Sigmoid colon (tissue), 7 donors: ENCODE measurements at places on chromosomes 12 and 14. TPM values are rescaled to one million over a fixed set of nuclear protein-coding genes. Genes with fewer than 3 reads are reported as not detected.

The TIMELESS gene
- 2.0 TPM for total RNA-seq

GRCh38 chr12:93226361-93226760, 151.4 kb upstream of the NUDT4 start:
- no peak for DNase-seq

The OR6C76 gene
- total RNA-seq: not detected

The KERA gene
- not detected for total RNA-seq

The LRTM2 gene
- total RNA-seq: not detected

GRCh38 chr12:45598761-45599160, 130.7 kb upstream of the ARID2 start:
- no peak for DNase-seq

DNA sequence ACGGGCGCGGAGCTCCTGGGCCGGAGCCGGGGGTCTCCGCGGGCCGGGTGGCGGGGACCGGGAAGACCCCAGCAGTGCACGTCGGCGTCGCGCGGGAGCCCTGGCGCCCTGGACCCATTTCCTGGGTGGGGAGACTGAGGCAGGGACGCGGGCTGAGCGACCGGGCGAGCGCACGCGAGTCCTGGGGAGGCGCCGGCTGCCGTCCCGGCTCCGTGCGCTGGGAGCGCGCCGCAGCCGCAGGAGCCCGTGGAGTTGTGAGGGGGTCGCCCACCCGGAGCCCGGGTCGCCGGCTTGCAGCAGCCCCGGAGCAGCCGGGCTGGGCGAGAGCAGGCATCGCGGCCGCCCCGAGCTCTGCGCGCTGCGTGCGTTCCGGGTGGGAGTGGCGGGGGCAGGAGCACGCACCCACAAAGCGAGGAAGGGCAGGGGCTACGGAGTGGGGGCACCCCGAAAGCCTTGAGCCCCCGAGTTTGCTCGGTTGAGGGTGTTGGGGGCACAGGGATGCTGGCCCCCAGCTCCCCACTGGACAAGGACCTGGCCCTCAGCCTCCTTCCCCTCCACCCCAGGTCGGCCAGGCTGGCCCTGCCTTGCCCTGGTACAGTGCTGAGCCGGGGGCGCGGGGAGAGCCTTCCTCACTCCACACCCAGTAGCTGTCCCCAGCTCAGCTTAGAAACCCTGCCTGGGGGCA, 620 bp downstream of the MMP17 start:
- no peak for DNase-seq

The IRAK3 gene
- total RNA-seq: 15.1 TPM

The TAMALIN gene
- total RNA-seq: 9.2 TPM

The LRRK2 gene
- total RNA-seq: 29.9 TPM

DNA sequence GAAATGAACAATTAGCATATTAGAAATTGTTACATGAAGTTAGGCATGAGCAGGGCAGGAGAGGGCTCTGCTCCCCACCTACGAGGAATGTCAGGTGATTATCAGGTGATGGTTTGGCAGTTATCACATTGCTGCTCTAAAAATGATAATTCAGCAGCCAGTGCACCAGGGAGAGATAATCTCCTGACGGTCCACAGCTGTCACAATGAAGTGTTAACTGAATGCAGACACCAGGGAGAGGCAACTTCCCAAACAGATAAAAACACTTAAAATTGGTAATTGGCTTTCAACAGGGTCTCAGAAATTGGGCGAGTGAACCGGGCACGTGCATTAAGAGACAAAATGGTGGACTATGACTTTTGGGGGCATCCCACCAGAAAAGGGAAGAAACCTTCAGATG, 176.0 kb downstream of the GRIP1 start:
- no peak for DNase-seq

The GLS2 gene
- 0.66 TPM for total RNA-seq

The IGF1 gene
- total RNA-seq: 15.6 TPM

The ACOT6 gene
- not detected for total RNA-seq

GRCh38 chr12:41653386-41654326, 465.5 kb downstream of the PDZRN4 start:
- DNase-seq: no peak

DNA sequence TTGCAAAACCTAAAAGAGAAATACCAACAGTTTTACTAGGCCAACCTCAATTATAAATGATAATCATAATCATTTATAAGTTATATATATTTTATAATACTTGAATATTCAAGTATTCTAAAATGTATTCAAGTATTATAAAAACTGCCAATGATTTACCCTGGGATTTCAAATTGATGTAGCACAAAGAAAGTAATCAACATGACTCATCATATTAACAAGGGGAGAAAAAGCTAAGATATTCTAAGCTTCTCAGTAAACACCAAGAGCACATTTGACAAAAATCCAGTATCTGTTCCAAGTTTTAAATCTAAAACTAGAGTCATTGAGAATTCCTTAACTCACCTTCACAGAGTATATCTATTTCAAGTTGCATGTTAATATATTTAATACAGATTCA, 56.1 kb downstream of the CAPZA3 start:
- DNase-seq: no peak

DNA sequence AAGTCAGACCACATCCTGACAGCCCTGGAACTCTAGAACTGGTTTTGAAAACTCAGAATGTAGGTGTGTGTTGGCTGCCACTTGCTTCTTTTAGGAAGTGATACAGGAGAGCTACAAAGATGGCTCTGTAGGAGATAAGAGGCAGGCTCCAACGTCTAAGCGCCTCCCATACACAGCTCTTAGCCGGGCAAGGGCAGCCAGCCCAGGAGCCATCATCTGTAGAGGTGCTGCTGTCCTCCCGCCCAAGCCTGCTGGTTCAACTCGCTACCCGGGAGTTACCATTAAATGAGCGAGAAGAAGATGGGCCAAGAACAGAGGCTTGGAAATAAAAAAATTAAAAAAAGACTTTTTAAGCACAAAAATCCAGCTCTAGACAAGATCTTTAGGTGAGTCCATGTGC, 61.2 kb upstream of the DIO3 start:
- peak; percentile 41 for DNase-seq
